Mesenchymal stem cell (in vitro differentiated cells and primary cell): ENCODE measurements at places on chromosomes 4 and X.
A peak's percentile ranks its signal among the peaks of the same experiment; 100 is the strongest.

- DNase-seq: no peak
Observed at GRCh38 chrX:146921204-146921603, 106.7 kb upstream of the CXorf51A start.

DNA sequence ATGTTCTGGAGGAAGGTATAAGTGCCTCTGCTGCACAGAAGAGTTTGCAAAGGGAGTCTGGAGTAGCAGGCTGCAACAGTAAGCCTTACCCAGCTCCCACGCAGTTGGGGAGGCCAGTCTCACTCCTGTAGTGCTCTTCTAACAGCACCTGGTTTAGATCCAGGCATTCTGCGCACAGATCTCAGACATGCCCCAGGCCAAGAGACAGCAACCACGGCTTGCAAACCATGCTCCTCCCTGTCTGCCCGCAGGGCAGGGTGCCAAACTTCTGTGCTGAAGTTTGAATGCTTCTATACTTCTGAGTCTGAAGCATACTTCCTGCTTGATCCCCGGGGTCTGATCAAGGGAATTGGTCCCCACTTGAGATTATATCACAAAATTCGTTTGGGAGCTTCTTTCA is 106.3 kb downstream of the LINC00632 start:
- DNase-seq: no peak

DNA sequence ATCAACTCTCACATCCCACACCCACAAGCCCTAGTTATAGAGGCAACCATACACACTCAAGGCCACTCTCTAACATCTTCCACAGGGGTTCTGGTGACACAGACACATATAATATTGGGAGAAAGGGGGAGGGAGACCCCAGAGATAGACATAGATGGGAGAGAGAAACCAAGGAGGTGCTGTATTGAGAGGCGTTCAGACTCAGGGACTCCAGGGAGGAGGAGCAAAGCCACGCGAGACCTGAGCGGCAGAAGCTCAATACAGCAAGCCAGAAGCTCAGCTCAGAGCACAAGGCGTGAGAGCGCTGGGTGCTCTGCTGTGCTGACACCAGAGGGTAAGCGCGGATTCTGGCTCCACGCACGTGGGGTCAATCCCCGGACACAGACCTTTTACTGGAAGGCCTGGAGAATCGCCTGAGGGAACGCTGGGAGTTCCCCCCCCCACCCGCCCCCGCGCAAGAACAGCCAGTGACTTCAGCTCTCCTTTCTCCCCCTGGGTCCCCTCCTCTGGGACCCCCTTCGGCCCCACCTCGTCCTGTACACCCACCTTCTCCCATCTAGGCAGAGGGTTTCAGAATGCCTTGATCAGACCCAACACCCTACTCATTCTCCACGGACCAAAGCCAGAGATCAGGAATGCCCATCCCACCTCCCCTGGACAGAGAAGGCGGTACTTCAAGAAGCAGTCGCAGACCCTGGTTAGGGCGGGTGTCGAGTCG is 8.7 kb downstream of the MSX1 start:
- DNase-seq: no peak

DNA sequence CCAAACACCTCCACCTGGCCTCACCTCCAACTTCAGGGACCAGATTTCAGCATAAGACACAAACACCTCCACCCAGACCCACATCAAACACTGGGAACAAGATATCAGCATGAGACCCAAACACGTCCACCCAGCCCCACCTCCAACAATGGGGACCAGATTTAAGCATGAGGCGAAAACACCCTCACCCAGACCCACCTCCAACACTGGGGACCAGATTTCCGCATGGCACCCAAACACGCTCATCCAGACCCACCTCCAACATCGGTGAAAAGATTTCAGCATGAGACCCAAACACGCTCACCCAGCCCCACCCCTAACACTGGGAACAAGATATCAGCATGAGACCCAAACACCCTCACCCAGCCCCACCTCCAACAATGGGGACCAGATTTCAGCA is 210.0 kb downstream of the ASMT start:
- DNase-seq: no peak

DNA sequence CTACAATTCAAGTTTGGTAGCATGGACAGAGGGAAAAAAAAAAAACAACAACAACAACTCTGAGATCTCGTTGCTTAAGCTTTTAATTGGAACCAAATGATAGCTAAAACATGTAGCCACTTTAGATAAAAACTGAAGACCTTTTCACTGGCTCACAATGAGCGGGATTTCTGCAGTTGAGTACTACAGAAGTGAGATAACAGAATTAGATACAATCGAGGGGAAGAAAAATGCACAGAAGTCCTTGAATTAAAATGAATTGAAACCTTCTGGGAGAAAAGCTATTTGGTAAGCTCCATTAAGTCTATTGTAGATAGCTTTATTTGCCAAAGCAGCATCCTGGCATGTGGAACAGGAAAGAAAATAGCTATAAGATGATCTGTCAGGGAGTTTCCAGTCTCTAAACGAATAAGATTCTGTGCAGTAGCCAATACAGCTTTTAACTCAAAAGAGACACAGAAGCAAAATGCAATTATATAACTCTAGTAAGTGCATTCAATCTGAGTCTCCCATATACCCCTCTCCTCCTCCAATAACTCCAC is 248.5 kb downstream of the ENOX2 start:
- no peak for DNase-seq

- no peak for DNase-seq
Observed at GRCh38 chr4:122823476-122823875, 3.2 kb upstream of the FGF2 start.

DNA sequence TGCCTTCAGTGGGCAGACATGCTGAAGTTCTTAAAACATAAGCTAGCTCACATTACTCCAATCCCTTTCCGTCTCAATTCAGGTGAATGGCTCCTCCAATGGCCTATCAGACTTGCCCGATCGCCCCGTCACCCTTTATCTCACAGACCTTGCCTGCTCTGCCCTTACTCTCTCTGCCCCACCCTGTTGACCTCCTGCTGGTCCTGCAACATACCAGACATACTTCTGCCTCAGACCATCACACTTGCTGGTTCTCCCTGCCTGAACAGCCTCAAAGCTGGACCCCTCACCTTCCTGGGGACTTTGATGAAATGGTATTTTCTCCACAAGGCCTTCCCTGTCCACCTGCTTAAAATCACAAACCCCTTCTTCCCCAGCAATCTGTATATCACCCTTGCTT is 340.1 kb upstream of the NR3C2 start:
- DNase-seq: no peak

- no peak for DNase-seq
Observed at GRCh38 chrX:71198066-71198465, 25.0 kb upstream of the GJB1 start.

- DNase-seq: no peak
Observed at GRCh38 chr4:11293866-11294265, 134.8 kb downstream of the HS3ST1 start.

DNA sequence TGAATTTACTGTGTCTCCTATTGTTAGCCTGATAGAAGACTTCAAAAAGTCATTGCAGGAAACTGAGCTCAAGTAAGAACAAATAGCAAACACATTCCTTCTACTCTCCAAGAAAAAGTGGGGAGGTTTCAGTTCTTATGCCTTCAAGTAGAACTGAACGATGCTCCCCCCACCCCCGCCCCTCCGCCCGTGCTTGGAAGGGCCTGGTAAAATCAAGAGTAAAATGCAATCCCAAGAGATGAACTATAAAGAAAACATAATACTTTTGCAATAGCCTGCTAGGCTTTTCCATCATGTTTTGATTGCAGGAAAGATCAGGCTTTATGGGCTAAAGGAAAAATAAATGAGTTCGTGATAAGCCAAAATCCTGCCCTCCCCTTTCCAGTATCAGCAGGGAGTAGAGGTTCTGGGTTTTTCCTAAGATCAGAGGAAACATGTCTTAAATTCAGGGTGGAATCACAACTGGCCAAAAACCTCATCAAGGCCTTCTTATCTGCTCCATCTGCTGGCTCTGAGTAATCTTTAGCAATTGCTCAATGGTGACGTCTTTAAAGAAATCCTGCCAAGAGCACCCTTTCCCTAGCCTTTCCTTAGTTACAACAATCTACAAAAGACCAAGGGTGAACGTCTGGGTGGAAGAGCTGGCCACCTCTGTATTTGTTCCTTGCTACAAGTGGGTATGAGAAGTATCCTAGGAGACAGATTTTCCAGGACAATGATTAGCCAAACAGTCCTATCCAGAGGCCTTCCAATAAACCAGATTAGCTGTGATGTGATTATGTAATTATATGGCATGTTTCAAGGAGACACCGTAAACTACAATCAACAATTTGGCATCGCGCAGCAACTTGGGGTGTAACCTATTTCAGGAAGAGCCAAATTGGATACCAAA is 66.3 kb upstream of the FAM9C start:
- DNase-seq: peak; percentile 96

GRCh38 chr4:2340272-2341061 is 78.0 kb downstream of the ZFYVE28 start:
- no peak for DNase-seq

- DNase-seq: no peak
Observed at GRCh38 chrX:136967966-136968365, 65.8 kb downstream of the GPR101 start.

DNA sequence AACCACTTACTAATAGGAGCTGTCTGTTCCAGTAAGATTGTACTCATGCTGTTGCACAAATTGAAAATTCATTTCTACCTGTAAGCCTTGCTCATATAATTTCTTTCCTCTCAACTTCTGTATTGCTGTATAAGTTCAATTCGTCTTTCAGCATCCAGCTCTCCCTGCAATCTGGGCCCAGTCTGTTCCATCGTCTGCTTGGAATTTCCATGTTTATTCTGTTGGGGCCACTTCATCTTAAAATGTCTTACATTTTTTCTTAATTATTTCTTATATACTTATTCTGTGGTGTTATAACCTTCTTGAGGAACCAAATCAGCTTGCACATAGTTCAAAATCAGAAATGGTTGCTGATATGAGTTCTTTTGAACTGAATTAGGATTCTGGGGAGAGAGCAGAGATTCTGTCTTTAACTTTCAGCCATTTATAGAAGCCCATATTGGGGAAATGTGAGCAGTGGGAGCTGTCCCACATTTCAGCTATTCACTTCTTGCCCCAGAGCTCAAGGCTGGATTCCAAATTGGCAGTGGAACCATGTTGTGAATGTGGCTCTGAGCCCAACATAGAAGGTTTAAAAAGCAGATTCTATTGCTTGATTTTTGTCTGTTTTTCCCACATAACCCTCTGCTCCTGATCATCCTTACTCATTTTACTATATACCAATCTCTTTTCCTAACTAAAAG is 291.9 kb downstream of the BMPR1B start:
- peak; percentile 2 for DNase-seq

- no peak for DNase-seq
Observed at GRCh38 chrX:44265559-44265958, 77.9 kb downstream of the EFHC2 start.

- no peak for DNase-seq
Observed at GRCh38 chr4:47863486-47863885, 25.6 kb upstream of the CORIN start.

DNA sequence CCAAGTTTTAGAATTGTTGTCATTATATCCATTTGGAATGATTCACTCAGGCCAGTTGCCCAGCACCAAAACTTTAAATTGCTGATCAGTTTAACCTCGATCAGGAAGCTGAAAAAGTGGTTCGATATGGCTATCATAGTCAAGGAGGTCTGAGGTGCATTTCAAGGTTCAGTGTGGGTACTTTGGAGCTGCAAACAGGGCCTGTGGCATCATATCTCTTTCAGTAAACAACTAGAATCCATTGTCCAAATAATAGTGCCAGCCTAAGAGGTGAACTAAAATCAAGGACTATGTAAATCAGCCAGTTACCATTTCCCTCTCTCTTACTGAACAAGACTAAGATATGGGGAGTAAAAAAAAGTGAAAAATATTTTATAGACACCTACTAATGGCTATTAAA is 14.2 kb downstream of the TMEM47 start:
- DNase-seq: no peak

- peak; percentile 8 for DNase-seq
Observed at GRCh38 chrX:75746891-75747639, 38.0 kb downstream of the MAGEE2 start.

- peak; percentile 3 for DNase-seq
Observed at GRCh38 chr4:65798498-65799127, 128.3 kb upstream of the EPHA5 start.

DNA sequence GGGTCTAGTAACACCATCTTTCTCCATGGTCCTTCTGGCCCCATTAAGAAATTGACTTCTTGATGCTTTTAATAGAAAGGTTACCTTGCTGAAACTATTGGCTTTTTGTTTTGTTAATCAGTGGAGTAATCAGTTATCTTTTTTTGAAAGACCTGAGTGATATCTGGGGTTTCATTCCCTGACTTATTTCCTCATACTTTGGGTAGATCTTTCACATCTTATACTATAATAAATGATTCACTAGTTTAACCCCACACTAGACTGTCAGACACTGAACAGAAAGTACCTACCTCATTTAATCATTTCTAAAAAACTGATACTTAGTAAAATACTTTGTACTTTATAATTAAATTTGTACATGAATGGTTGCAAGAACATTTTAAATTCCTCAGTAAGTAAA is 1021.1 kb downstream of the STIM2 start:
- DNase-seq: no peak

DNA sequence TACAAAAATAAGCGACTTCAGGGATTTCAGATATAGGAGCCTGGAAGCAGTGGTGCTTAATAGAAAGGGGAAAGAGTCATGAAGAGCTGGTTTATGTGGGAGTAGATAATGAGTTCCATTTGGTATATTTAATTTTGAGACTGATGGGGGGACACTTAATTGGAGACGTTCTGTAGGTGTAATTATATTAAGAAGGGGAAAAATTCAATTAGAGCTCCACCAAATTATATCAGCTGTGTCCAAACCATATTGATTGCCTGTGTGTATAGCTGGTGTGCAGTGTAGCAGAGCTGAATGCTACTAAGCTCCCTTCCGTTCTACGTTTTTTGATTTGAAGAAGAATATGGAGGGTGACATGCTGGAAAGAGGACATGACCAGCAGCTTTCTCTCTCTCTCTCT is 282.3 kb downstream of the DMD start:
- no peak for DNase-seq

DNA sequence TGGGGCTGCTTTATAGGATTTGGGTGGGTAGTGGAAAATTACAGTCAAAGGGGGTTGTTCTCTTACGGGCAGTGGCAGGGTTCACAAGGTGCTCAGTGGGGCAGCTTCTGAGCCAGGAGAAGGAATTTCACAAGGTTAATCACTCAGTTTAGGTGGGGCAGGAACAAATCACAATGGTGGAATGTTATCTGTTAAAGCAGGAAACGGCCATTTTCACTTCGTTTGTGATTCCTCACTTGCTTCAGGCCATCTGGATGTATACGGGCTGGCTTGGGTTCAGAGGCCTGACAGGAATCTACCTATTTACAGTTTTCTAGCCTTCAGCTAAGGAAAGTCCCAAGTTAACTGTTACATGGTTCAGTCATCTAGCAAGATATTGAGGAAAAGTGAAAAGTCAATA is 1003.5 kb downstream of the STPG2 start:
- DNase-seq: no peak

GRCh38 chrX:87941841-87942240 is 424.2 kb downstream of the KLHL4 start:
- no peak for DNase-seq

- no peak for DNase-seq
Observed at GRCh38 chr4:175954685-175955084, 111.0 kb upstream of the WDR17 start.

GRCh38 chr4:172938072-172938829 is 230.4 kb upstream of the GALNT7 start:
- no peak for DNase-seq
